ENCODE measurements at places on chromosomes 11 and 22.

DNA sequence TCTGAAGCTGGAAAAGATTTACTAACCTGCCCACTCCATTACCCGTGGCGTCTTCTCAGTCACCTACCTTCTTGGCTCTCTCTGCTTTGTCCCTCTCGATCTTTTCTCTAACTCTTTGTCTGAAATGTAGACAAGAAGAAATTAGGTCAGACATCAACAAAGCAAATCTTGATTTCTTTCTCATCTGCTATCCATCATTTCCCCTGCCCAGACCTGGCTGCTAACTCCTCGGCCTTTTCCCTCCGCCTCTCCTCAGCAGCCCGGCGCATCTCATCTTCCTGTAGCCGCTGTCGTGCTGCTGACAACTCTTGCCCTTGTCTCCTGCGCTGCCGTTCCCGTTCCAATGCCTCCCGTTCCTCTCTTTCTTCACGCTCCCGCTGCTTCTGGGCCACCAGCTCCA, 1.2 kb downstream of the UBXN1 start:
- DNase-seq: no peak

DNA sequence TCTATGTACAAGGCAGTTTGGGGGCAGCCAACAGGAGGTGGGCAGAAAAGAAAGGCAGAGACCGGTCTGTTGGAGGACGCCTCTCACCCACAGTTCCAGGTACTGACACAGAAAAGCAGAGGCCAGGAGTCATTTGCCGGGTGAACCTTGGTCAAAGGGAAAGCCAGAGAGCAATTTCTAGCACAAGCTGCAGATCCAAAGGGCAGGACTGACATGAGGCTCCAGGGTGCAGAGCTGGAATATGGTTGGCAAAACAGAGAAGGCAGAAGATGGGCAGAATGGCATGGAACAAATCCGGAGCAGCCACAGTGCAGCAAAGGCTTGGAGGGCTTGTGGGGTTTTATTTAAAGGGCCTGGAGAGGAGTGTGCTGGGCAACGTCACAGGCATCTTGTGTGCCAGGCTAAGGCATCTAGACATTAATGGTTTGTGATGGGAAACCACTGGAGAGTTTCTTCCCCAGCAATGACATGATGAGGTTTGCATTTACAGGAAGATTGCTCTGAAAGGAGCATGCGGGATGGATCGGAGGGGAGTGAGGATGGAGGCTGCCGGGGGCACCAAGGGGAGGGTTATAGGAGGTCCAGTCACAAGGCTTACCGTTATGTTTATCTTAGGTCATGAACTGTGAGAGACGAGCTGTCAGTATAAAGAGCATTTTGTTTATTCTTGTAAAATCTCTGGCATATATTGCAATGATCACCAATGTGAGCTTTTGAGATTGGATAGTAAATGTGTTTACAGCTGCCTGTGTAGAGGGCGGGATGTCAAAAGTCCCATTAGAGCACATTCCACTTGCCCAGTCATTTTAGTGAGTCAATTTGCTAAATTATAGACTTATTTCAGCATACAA, 5.7 kb upstream of the MMP20 start:
- DNase-seq: no peak

- DNase-seq: no peak
Measured at GRCh38 chr11:123654566-123655081, at the start of gene SCN3B. Gene SCN3B, minus strand, starts transcription at chr11:123654624. Its CDS starts 823 bp downstream, at chr11:123653801.

GRCh38 chr22:31852691-31853421, 91.5 kb upstream of the YWHAH start:
- no peak for DNase-seq

DNA sequence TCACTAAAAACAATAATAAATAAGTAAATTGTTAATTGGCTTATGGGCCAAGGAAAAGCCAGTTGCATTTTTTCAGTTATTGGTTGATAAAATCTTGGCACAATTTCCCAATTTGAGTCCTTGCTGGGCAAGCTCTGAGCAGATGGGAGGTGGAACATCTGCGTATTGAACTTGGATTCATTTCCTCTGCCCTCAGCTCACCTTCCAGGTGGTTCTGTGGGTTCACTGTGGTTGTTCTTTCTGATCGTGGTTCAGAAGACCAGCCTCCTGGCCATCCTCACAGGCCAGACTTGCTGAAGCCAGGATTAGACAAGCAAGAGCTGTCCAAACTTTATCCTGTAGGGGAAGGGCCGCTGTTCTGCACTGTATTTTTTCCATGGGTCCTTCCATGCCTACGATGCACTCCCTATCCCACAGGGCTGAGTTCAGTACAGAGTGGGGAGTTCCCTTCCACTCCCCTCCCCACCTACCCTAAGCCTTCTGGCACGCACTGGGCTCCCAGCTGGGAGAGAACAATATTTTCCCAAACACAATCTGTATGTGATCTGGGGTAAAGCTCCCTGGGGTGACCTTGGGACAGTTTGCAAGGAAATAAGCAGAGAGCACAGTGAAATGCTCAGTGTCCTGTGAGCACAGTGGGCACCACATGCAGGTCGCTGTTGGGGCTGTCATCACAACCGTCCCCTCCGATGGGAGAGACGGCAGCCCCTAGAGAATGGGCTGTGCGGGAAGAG, 43.5 kb upstream of the TP53I11 start:
- DNase-seq: no peak

GRCh38 chr11:117299351-117300282, 8.5 kb downstream of the BACE1-AS start:
- DNase-seq: no peak

DNA sequence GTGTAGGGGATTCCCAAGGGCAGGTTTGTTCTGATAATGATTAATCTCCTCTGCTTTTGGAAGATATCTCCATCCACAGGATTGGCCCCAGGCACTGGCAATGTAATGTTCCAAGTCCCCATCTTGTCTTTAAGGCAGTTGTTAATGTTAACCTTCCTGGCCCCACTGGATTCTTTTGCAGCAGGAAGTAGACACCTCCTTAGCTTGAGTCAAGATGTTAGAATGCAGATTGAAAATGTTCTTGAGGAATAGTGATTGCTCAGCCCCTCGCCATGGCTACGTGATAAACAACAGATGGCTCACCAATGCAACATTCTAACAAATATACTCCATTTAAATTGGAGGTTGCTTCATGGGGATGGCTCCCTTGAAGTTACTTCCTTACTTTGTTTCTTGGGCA, 7.3 kb downstream of the HEPHL1 start:
- peak; percentile 7 for DNase-seq

GRCh38 chr11:115739878-115740277, 235.7 kb upstream of the CADM1 start:
- DNase-seq: no peak

DNA sequence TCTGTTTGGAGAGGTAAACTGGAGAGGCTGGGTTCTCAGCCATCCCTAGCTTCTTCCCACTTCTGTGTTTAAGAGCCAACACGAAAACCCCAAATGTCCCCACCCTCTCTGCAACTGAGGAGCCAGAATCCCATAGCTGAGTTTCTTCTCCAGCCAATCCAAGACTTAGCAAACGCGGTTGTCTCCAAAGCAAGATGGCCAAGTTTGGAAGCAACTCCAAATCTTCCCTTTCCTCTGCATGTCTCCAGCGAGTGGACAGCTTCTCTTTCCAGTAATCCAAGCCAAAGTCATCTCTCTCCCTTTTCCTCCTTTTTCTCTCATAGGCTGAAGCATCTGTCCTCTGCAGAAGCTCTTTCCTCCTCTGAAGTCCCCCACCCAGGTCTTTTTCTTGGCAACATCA, 539.2 kb downstream of the MIAT start:
- no peak for DNase-seq

GRCh38 chr22:41123151-41123550, 30.8 kb downstream of the EP300 start:
- DNase-seq: no peak

- no peak for DNase-seq
Measured at GRCh38 chr11:100404907-100405306, 282.2 kb upstream of the ARHGAP42 start.

DNA sequence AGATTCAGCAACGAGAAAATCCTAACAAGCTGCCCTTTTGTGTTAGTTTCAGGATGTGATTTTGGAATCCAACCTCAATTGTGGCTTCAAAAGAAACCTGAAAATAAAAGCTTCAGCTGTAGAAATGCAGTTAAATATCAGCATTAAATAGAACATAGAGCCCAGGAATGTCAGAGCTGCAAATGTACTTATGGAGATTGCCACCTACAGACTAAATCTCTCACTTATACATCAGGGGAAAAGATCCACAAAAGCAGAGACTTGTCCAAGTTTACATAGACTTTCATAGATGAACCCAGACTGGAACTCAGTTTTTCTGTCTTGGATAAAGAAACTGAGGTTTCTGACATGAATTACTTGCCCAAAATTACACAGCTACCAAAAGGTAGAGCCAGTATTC, 446.6 kb downstream of the DLG2 start:
- DNase-seq: no peak

GRCh38 chr11:33682019-33682418, 18.6 kb downstream of the C11orf91 start:
- DNase-seq: no peak

DNA sequence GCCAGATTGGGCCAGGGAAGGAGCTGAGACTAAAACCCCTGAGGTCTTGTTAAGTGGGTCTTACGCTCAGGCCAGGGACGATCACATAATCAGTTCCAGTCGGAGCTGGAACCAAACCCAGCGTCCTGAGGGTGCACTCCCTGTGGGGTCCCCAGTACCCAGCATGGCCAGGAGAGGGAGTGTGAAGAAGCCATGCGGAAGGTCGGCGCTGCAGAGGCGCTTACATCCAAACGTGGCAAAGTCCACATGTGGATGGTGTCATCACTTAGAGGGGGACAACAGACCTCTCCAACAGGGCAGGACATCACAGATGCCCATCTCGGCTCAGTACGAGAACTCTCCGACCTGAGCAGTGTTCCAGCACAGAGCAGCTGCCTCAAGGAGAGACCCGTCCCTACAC, 8.3 kb downstream of the ATP5MGL start:
- DNase-seq: no peak

DNA sequence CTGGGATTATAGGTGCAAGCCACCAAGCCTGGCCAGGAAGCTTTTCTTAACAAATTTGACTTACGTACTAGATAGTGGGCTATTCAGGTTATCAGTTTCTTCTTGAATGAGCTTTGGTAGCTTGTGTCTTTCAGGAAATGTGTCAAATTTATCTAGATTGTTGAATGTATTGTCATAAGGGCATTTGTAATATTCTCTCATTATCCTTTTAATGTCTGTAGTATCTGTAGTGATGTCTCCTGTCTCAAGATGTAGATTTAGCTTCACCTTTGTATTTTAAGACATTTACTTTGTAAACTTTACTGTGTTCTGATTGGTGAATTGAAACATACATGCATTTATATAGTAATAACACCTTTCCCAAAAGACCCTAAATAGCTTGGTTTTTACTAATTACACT, 20.7 kb downstream of the ARHGAP8 start:
- no peak for DNase-seq

DNA sequence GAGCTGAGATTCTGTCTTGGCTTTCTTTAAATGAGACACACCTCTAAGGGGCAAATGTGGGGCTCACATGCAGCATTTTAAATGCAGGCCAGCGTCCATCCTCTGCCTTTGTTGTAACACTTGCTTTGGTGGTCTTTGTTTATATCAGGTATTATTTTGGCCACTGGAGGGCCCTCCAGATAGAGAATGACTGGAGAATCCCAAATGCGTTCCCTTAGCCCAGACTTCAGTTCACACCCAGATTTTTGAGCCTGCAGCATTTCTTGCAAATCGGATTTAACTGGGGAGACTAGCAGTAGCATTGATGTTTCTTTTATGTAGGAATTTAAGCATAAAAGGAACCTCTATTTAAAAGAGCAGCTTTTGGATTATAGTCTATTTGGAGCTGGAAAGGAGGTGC, 200.2 kb upstream of the SORL1-AS1 start:
- no peak for DNase-seq

DNA sequence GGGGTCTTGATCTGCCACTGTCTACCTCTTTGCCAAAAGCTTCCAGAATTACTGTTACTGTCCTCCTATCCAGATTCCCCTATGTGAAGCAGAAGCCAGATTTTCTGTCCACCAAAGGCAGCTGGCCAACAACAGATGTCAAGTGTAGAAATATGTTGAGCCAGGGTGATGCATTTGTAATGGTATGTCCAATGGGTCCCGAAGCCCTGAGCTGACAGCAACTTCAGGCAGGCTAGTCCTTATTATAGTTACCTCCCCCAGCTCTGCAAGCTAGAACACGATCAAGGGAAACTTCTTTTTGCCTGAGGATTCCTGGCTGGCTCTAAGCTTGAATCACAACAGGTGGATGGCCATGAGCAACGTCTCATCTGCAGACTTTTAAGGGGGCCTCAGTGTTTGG, 10.2 kb downstream of the PAMR1 start:
- DNase-seq: peak; percentile 76

GRCh38 chr11:118602331-118602730, 5.1 kb upstream of the PHLDB1 start:
- DNase-seq: no peak

- no peak for DNase-seq
Measured at GRCh38 chr22:19396934-19397733, 34.4 kb downstream of the HIRA start.

- no peak for DNase-seq
Measured at GRCh38 chr11:12599408-12600143, 74.6 kb upstream of the TEAD1 start.

DNA sequence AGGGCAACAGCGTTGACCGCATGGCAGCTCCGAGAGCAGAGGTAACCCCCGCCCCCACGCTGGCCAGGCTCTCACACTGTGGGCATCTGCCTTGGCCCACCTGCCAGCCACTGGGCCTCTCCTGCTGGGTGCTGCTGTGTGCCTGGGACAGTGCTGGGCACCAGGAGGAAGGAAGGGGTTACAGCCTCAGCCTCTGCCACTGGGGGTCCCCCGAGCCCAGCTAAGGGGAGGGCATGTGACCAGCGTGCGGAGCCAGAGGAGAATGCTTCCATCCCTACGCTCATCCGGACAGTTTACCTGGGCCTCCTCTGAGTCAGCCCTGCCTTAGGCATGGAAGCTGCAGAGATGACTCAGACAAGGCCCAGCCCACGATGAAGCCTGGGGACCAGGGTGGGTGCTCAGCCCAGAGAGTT, 10.9 kb downstream of the NCF4 start:
- no peak for DNase-seq

GRCh38 chr22:30906411-30906810, 62.2 kb downstream of the MORC2 start:
- DNase-seq: no peak

- DNase-seq: no peak
Measured at GRCh38 chr11:72629266-72629665, 45.0 kb downstream of the PDE2A start.

DNA sequence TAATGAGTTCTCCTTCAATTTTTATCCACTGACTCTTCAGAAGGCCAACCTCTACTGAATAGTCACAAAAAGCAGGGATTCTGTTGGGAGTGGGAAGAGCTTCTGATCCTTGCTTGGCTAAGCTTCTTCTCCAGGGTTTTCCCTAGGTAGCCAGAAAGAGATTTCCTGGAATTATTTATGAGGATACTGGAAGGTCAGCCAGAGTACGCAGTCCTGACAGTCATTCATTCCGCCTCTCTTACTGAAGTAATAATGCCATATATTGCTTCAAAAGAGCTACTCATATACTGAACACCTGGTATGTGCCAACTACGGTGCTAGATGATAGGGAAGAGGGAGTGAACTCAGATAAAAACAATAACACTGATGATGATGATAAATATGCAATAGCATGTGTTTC, 116.1 kb downstream of the CCDC34 start:
- no peak for DNase-seq

- no peak for DNase-seq
Measured at GRCh38 chr11:112634551-112634950, 326.7 kb upstream of the NCAM1 start.

GRCh38 chr11:3950996-3951660, 95.7 kb downstream of the STIM1 start:
- DNase-seq: peak; percentile 72
